Activated CD8-positive, alpha-beta memory T cell treated with anti-CD3 and anti-CD28 coated beads, Interleukin-2, amount 10 ng/mL, durations not matched to agents 7 days and 5 days (primary cell): ENCODE measurements at places on chromosomes 4 and X.

GRCh38 chr4:41438931-41439297 is 99.0 kb upstream of the LIMCH1 start:
- no peak for DNase-seq

- no peak for DNase-seq
These were observed 2.8 kb downstream of the FIP1L1 start for GRCh38 chr4:53380221-53380620.

DNA sequence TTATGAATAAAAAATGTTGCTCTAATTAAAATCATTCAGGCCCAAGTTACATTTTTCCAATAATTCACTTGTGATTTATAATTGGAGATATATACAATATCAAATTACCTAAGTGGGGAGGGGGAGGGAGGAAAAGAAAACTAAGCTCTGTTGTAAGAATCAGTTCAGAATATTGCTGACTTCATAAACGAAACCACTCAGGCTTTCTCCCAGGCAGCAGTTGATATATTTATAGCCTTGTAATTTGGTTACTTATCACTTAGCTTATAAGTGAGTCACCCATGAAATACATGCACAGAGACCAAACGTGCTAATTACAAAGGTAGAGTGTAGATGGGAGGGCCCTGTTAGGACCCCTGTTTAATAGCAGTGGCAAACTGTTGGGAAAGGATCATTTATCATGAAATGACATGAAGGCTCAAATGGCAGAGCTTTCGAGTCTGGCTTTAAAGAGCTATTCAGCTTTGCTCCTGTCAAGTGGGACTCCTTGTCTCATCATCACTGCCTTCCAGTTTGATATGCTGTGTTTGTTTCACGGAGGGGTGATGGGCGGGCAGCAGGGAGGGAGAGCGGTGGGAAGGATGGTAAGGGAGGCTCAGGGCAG is 105.6 kb upstream of the PGRMC2 start:
- no peak for DNase-seq

DNA sequence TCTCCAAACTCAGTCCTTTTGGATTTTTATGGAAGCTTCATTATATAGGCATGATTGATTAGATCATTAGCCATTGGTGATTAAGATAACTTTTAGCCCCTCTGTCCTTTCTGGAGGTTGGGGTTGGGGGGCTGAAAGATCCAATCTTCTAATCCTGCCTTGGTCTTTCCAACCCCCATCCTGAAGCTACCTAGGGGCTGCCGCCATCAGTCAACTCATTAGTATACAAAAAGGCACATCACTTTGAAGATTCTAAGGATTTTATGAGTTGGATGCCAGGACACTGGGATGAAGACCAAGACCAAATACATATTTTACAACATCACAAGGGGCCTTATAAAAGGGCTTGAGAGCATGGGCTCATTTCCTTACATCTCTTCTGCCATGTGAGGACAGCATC is 47.5 kb downstream of the CYTL1 start:
- no peak for DNase-seq

- no peak for DNase-seq
These were observed 33.0 kb downstream of the NAT8L start for GRCh38 chr4:2091990-2092668.

GRCh38 chr4:94305466-94306225 is 37.0 kb downstream of the HPGDS start:
- no peak for DNase-seq

DNA sequence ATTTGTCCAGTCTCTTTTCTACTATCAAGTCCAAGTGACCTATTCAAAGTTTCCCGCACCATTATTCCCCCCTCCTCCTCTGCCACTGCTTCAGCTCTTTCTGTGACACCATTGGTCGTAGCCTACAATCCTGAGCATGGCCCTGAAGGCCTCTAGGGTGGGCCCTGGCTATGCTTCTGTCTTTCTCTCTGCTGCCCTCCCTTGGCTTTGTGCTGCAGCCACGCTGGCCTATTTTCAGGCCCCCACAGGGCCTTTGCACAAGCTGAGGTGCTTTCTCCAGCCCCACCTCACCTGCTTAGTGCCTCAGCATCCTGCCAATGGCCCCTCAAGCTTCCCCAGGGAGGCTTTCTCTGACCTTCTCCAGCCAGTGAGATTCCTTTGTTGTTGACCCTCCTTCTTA is 156.5 kb downstream of the NHS start:
- DNase-seq: no peak

DNA sequence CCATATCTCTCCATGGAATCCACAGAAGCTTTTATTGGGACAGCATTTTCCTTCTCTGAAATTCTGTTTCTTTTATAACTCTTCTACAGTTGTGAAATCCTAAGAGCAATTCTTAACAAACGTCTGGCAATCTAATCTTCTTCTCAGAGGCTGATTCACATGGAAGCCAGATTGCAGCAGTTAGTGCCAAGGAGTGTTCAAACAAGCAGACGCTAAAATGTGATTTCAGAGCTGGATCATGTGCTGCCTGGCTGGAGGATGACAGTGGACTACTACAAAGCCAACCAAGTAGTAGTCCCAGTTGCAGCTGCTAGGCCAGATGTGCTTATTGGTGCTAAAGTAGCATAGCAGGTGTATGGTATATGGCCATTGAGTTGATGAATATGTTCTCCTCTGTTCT is 27.7 kb upstream of the GLRB start:
- DNase-seq: no peak

- DNase-seq: no peak
These were observed at the start of gene NKX6-1 for GRCh38 chr4:84498935-84499623. Gene NKX6-1, minus strand, starts transcription at chr4:84499292. Its CDS starts 1,064 bp downstream, at chr4:84498228.

DNA sequence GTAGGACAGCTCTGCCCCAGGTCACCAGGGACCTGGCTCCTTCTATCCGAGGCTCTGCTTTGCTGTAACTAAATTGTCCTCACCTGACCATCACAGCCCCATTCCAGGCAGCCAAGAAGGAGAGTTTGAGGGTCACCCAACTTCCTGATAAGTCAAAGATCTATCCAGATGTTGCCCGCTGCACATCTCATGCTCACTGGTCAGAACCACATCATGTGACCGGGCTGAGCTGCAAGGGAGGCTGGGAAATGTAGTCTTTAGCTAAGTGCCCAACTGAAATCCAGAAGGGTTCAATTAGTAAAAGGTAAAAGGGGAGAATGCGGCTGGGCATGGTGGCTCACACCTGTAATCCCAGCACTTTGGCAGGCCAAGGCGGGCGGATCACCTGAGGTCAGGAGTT is 18.4 kb downstream of the HMX1 start:
- DNase-seq: no peak

DNA sequence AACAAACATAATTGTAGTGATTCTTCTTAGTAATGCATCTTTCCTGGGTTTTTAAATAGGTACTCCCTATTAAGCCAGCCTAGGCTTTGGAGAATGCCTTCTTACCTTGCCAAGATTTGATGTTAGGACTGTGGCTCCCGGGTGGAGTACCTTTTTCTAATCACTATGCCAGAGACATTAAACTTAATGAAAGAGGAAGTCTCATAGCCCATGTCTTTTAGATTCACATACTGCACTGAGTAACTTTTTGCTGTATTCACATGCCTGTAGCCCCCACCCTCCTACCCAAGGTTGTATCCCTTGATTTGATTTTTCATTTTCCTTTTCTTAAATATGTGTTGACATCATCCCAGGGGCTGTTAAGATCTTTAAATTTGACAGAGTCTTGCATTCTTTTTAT is 104.2 kb upstream of the TLR2 start:
- no peak for DNase-seq

DNA sequence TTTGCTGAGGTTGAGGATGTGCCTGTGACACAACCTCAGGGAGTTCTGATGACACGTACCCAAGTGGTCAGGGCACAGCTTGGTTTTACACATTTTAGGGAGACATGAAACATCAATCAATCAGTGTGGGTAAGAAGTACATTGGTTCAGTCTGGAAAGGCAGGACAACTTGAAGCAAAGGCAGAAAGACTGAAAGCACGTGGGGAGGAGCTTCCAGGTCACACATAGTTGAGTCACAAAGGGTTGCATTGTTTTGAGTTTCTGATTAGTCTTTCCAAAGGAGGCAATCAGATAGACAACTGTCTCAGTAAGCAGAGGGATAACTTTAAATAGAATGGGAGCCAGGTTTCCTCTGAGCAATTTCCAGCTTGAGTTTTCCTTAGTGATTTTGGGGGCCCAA is 1910.0 kb upstream of the AGA start:
- DNase-seq: no peak

DNA sequence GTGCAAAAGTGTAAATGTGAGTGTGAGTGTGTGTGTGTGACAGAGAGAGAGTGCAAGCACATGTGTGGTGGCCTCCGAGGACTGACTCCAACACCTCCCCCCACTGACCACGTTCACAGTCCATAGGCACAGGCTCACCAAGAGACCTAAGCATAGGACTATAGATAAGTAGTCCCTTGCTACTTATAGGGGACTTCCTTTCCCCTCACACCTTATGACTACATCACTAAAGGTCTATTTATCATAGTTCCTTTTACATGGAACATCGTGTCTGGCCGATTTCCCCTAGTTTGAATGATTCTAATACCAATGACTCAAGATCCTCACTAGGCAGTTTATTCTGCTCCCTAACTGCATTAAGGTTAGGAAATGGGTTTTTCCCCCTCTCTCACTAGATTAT is 17.8 kb downstream of the FRMPD3 start:
- DNase-seq: no peak
